Kidney epithelial cell (primary cell): ENCODE measurements at places on chromosomes 3 and 15. TPM values are rescaled to one million over a fixed set of nuclear protein-coding genes. Genes with fewer than 3 reads are reported as not detected.

- no peak for DNase-seq
Observed at GRCh38 chr3:198079771-198080520, 119.9 kb downstream of the LMLN start.

GRCh38 chr3:185521349-185522138 is 22.7 kb upstream of the TMEM41A start:
- no peak for DNase-seq

- no peak for DNase-seq
Observed at GRCh38 chr15:87877114-87877810, 379.3 kb downstream of the NTRK3 start.

DNA sequence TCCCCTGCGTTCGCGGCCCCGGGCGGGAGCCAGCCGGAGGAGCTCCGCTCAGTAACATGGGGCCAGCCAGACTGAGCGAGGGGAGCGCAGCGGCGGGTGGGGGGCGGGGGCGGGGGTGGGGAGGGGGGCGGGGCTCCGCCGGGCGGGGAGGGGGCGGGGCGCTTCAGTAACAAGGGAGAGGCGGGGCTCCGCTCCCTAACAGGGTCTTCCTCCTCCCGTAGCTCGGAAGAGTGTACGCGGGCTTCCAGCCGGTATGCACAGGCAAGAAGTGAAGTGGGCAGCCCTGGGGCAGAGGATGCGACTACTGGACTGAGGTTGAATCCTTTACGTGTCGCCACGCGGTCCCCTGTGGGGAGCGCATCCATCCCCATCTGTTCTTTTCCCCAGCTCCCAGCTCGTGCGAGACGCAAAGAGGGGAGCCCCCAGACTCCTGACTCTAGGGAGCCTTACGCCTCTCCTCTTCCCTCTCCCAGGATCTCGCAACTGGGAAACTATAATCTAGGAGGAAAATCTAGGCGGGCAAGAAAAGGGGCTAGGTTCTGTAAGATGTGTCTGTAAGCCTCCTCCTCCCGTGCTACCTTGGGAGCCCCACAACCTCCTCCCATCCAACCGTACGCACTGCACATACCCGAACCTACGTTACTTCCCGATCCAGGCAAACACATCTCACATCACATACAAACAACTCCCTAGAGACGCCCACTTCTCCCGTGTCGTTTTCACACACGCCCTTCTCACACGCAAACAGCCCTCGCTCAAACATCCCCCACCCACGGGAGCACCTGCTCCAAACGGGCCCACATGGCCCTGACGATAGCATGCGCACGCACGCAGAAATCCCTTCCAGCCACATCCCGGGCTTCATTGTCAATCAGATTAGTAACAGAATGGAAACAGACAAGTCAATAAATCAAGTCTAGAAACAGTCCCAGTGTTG is at the start of gene SHF:
Gene SHF, minus strand, starts transcription at position 73 of the 937 bp plus-strand sequence. Its CDS starts 15 bp downstream, at position 58.
- DNase-seq = no peak

DNA sequence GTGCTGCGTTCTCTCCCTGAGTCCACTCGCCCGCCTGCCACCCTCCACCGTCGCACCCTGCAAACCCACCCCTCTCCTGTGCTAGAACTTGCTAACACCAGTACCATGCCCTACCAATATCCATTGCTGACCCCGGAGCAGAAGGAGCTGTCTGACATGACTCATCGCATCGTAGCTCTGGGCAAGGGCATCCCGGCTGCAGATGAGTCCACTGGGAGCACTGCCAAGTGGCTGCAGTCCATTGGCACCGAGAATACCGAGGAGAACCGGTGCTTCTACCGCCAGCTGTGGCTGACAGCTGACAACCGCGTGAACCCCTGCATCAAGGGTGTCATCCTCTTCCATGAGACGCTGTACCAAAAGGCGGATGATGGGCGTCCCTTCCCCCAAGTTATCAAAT is 4.9 kb upstream of the ALAS1 start:
- no peak for DNase-seq

DNA sequence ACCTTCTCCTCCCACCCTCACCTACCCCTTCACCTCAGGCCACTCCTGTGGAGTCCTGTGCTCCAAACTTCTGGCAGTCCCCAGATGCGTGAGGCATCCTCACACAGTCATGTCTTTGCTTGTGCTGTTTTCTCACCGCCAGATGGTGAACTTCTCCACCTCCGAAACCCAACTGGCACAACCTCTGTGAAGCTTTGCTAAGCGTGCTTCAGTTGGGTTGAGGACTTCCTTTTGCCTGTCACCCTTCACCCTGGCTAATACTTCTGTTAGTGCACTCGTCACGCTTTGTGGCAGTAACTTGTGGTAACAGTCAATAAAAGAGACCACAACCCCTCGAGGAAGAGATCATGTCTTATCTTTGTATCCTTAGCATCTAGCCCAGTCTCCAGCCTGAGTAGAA is 42.0 kb upstream of the SKOR1 start:
- DNase-seq = no peak

DNA sequence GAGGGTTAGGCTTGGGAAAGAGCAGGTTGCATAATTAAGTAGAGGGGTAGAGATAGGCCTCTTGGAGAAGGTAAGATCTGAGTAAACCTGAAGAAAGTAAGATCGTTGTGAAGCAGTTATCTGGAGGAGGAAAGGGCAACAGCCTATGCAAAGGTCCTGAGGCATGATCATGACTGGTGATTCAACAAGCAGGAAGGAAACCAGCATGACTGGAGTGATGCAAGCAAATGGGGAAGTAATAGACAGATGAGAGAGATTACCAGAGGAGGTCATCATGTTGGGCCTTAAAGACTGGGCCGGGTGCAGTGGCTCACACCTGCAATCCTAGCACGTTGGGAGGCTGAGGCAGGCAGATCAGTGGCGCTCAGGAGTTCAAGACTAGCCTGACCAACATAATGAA is 360.2 kb downstream of the EPHB1 start:
- DNase-seq = no peak

DNA sequence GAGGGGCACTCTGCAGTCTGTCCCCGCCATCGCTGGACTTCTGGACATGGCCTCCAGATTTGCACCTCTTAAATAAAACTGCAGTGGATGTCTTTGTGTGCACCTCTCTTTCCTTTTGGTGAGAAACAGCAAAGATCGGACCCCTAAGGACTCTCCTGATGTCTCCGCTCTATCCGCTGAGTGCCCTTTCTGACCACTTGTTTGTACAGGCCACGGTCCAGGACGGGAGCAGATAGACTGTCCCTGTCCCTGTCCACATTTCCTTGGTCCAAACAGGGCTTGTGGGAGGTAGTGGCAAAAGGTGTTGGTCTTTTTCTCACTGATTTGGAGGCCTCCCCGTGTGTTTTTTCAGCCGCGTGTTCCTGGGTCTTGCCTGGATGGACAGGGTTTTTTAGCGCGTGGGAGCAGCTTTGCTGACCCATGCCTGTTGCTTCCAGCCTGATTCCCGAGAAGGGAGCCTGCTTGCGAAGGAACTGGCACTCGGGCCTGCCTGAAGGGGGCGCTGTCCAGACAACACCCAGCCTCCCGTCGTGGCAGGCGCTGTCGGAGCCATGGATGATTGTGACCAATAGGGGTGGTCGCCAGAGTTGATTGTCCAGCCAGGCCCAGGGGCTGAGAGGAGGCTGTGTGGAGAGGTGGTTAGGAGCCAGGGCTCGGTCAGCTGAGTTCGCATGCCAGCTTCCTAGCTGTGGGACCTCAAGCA is 13.2 kb upstream of the STAB1 start:
- no peak for DNase-seq

DNA sequence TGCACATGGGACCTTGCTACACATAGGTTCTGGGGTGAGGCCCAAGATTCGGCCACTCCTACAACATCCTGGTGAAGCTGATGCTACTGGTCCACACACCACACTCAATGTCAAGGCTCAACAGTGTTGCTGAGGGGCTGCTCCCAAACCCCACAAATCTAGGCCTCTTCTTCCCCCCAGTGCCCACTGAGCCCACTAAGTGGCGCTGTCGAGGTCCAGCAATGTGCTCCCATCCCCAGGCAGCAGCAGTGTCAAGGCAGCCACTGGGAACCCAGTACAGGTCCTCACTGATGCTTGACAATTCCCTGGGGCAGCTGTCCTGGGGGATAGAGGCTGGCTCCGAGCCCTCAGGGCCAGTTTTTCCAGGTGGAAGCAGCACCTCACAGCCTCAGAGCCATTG is 21.5 kb downstream of the SCN5A start:
- no peak for DNase-seq

- no peak for DNase-seq
Observed at GRCh38 chr15:35750051-35750450, 204.1 kb upstream of the DPH6 start.

Gene CCDC39
- total RNA-seq = 0.07 and 0.13 TPM in 2 replicates

Gene C3orf49
- total RNA-seq = not detected in 2 replicates

- DNase-seq = no peak
Observed at GRCh38 chr3:3081381-3082233, 28.6 kb downstream of the IL5RA start.

DNA sequence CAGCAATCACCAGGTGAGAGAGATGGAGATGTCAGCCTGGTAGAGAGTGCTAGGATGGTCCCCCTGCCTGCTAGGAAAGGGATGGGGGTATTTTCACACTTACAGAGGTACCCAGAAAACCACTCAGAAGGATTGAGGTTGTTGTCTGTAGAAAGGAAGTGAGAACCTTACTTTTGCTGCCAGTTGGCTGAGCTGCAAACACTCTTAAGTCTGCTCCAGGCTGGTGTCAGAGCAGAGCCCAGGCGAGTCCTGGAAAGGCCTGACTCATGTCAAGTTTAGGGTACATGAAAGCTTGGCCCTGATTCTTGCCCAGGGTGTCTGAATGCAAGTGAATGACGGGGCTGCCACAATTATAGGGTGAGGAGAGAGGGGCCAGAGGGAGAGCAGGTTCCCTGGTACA is 214.5 kb upstream of the TRIM42 start:
- no peak for DNase-seq

DNA sequence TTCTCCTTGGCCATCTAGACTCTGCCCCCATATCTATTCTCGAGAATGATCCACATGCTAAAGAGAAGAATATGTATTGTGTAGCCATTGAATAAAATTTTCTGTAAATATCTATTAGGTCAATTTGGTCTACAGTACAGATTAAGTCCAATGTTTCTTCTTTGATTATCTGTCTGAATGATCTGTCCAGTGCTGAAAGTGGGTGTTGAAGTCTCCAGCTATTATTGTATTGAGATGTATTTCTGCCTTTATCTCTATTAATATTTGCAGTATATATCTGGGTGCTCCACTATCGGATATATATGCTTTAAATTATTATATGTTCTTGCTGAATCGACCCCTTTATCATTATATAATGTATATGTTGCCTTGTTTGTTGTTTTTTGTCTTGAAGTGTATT is 384.9 kb upstream of the ROBO1 start:
- DNase-seq = no peak

Gene GNAT1
- not detected in 2 replicates for total RNA-seq

DNA sequence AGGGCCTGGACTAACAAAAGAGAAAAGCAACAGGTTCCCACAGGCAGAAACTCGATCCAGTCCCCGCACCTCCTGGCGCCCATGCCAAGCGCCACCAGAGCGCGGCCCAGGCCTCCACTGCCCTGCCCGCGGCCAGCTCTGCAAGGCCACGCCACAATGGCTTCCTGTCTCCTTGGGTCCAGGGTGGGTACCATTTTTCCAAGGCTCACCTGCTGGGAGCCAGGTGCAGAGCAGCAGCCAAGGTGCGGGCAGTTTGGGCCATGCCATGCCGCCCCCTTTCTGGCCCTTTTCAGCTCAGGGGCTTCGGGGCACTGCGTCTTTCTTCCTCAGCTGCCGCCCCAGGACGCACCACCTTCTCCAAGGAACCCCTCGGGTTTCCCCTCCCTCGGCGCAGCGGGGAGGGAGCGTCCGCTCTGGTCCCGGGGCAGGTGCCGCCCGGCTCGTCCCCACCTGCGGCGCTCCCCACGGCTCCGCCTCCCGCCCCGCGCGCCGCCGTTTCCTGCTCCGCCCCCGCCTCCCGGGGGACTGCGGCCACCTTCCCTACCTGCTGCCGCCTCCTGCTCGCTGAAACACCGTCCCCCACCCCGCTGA is at the start of gene ILDR1:
Gene ILDR1, minus strand, starts transcription at position 437 of the 591 bp plus-strand sequence. Its CDS starts 170 bp downstream, at position 267.
- no peak for DNase-seq

Gene ARNT2
- 21.6 and 22.9 TPM in 2 replicates for total RNA-seq

GRCh38 chr3:69691860-69692259 is 47.4 kb upstream of the MITF start:
- DNase-seq = no peak

Gene PLSCR2
- 0.62 TPM in 1 of 2 replicates, not detected in the other for total RNA-seq

DNA sequence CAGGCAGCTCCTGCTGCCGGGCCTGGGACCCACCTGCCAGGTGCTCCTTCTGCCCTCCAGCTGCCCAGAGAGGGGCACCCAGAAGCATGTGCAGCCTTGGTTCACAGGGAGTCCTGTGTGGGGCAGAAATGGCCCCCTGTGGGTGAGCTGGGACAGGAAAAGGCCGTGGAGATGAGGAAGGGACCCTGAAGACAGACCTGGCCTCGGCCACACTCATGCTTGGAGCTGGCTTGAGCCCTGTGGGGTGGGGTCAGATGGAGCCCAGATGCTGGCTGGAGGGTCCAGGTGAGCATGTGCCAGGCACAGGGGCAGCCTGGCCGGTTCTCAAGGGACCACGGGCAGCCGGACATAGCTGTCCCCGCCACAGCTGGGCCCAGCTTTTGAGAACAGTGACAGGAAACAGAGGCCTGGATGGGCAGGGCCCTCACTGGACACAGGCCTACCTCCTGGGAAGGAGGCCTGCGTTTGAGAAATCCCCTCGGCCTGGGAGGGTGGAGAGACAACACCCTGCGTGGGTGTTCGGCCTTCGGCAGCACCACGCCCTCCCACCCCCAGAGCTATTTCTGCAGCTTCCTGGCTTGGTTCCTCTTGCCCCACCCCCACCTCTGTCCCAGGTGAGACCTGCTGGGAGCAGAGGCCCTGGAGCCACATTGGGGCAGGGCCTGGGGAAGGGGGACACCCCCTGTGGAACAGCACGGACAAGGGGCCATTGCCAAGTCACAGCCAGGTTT is 132.6 kb upstream of the MEF2A start:
- no peak for DNase-seq

DNA sequence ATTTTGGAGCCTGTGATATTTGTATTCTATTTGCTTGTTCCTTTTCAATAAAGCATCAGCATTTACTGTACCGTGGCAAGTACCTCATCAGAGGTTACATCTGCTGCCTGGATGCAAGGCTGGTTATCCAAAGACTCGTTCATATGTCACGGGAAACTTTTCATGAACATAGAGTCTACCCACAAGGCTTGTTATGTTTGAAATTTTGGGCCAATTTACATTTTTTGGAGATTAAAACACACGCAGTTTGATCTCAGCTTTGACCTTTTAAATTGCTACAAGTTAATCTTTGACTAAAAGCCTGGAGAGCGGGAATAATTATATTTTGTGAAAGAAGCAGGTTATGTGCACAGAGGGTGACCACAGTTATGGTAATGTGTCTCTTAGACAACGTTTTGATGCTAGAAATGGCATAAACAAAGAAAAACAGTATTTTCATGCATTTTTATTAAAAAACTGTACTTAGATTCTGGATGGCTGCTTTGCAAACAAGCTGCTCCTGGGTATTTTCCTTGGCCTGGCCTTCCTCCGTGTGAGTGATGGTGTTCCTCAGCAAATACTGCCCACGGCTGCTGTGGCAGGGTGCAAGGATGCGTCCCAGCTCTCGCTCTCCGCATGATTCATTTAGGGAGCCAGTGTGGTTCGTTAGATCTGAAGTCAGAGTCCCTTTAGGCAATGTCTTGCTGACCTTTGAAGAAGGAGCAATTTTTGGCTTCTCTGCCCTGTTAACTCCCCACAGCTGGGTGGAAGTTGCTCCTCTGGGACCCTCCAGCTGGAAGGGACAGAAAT is 27.1 kb downstream of the CHST2 start:
- no peak for DNase-seq
